ENCODE measurements at places on chromosomes 7 and 10. TPM values are rescaled to one million over a fixed set of nuclear protein-coding genes. Genes with fewer than 3 reads are reported as not detected.

- DNase-seq = no peak
These were observed 144.7 kb downstream of the PFKFB3 start for GRCh38 chr10:6347391-6347951.

DNA sequence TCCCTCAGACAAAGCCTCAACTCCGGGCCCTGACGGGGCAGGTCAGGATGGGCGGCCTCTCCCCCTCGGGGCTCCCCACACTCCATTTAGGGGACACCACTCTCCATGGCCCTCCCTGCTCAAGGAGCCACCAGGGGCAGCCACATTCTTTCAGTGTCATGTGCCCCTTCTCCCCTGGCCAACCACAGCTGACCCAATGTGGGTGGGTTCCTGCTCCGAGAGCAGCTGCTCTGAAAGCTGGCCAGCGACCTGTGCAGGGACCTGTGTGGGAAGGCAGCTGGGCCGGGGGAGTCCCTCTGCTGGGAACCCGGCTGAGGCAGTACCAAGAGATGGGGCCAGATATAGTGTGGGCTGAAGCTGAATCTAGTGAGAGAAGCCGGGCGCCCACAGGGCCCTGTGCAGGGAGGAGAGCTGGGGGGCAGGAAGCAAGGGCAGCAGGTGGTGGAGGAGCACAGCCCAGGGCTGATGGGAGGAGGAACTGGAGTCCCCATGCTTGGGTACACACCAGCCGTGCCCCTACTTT lies 40.6 kb upstream of the NPFFR1 start:
- peak; percentile 60 for DNase-seq

DNA sequence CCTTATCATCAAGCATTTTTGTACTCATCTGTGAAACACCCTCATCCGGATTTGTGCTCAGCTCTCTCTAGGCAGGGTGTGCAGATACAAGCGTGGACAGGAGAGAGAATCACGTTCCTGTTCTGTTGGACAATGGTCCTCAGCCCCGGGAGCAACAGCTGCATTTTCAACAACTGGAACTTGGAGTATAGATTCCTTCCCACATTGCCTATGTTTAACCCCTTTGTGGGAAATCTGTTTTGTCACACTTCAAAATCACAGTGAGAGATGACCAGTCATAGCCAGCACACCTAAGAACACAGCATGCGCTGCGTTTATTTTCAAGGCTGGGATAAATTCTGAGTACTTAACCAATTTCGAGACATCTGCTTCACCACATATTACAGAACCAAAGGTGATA lies 32.5 kb downstream of the MAP3K8 start:
- no peak for DNase-seq

DNA sequence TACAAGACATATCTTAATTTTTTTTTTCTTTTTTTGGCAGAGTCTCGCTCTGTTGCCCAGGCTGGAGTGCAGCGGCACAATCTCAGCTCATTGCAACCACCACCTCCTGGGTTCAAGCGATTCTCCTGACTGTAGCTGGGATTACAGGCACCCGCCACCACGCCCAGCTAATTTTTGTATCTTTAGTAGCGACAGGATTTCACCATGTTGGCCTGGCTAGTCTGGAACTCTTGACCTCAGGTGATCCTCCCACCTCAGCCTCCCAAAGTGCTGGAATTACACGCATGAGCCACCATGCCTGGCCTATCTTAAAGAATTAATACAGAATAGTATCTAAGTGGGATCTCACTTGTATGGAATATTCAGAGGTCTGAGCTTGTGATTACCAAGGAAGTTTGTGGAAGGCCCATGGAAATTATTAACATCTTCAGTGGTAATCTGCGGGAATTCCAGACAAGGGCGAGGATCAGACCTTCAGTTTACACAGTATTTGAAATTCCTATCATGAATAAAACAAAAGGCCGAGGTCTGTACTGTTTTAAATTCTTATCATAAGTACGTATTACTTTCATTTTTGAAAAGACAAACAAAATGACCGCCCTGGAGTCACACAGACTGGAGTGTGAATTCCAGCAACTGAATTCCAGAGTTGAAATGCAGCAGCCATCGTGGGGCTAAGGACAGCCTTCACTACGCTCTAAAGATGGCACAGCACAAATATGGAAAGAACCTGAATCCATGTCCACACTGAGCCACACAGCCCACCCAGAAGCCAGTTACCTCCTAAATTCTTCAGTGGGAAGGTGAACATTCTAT lies 16.7 kb downstream of the GPRIN2 start:
- peak; percentile 53 for DNase-seq

GRCh38 chr10:34596351-34596750 lies 218.7 kb downstream of the PARD3 start:
- no peak for DNase-seq

GRCh38 chr10:103458720-103459119 lies at the start of gene CALHM1:
Gene CALHM1 (minus strand): TSS chr10:103458900. CDS start chr10:103458751, 149 bp downstream.
- no peak for DNase-seq

GRCh38 chr7:29039821-29040578 lies 81.9 kb upstream of the TRIL start:
- no peak for DNase-seq

CCL24 gene
- 0.67 TPM for total RNA-seq

OR6V1 gene
- total RNA-seq = not detected

Data from sciatic nerve (tissue), 2 donors.